ENCODE measurements at places on chromosomes 7 and 10.
A peak's percentile ranks its signal among the peaks of the same experiment; 100 is the strongest.

DNA sequence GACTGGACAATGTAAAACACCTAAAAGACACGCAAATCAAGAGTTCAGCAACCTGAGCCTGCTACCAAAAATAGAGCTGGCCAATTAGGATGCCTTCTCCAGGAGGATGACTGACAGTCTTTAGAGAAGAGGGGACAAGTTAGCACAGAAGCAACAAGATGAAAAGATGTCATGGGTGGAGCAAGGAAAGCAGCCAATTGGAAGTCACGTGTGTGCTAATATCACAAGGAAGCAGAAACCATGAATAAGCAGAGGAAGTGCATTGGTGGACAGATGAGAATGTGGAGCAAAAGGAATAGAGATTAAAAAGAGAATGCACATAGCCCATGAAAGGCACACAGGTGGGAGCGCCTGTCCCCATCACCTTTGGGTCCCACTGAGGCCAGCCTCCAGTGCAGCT lies 148.1 kb downstream of the SLC25A13 start:
- no peak for DNase-seq

DNA sequence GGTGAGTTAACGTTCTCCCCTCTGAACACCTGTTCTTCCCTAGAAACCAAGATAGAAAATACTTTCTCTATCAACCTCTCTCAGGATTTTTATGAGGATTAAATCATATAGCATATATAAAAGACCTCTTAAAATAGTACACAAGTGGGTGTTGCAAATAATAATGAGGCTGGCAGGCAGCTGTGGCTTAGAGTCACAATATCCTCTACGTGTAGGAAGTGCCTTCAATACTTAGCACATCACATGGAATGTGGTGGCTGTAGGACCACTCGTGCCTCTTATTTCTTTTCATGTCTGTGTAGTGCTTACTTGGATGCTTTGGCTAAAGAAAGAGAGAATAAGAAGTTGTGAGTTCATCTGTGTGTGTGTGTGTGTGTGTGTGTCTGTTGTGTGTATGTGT lies 96.3 kb downstream of the PRLHR start:
- DNase-seq, result no peak

GRCh38 chr10:88346144-88346977 lies 236.8 kb downstream of the RNLS start:
- DNase-seq, result no peak

- DNase-seq, result peak; percentile 68
Measured at GRCh38 chr10:120478386-120478785, 21.4 kb downstream of the PLPP4 start.

GRCh38 chr10:117374506-117375359 lies 507 bp downstream of the PDZD8 start:
- no peak for DNase-seq

- DNase-seq, result peak; percentile 37
Measured at GRCh38 chr7:17497136-17497535, 198.7 kb downstream of the AHR start.

GRCh38 chr10:28470873-28471651 lies 61.9 kb upstream of the WAC start:
- peak; percentile 45 for DNase-seq

DNA sequence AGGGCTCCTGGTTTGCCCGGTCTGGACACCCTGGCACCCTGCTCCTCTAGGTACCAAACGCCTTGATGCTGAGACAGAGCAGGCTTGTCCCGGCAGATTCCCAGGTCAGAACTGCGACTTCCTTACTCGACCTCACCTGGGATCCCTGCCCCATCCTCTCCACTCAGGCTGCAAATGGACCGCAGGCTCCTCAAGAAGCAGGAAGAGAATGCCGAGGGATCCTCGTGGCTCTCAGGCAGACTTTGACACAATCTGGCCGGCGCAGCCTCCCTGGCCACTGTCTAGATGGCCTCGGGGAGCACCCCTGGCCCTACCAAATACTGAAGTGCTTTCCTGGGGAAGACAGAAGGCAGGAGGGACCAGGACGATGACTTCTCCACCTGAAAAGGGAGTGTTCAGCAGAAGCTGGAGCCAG lies 421 bp upstream of the NODAL start:
- DNase-seq, result no peak

- no peak for DNase-seq
Measured at GRCh38 chr7:1693419-1693990, 23.4 kb downstream of the ELFN1 start.

DNA sequence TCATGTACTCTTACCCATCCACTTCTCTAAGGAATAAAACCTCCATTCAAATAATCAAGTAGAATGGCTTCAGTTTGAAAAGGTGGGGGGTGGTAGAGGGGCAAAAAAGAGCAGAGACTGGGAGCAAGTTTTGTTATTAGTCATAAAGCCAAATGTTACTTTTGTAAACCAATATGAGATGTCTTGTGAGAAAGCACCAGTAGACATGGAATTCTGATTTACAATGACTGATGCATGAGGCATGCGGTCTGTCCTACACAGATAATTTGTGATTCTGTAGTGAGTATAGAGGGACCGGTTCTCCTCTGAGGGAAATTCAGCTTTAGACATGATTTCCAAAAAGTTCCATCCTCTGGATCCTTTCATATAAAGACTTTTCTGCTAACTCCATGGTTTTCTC lies 12.9 kb upstream of the ABCA13 start:
- DNase-seq, result peak; percentile 53

GRCh38 chr10:71128311-71128980 lies 83.9 kb upstream of the UNC5B start:
- no peak for DNase-seq

DNA sequence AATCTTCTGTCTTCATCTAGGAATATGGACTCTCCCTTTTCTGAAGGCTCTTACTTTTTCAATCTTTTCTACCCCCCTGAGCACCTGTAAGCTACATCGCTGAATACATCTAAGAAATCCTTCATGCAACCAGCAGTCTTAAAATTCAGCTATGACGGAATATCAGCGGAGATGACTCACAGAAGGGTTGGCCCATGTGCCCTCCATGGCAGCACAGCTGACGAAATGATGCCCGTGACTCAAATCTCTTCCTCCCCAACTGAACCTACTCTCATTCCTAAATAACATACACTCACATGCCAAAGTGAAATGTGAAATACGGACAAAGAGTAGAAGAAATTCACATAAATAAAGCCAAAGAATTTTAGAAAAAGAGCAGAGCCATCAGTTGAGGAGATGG lies 30.3 kb upstream of the NCAPG2 start:
- DNase-seq, result no peak

- DNase-seq, result no peak
Measured at GRCh38 chr10:83543691-83544462, 595.4 kb upstream of the GHITM start.

- peak; percentile 81 for DNase-seq
Measured at GRCh38 chr10:77301305-77301730, 336.3 kb downstream of the KCNMA1 start.

- DNase-seq, result no peak
Measured at GRCh38 chr10:120421250-120421649, 35.8 kb upstream of the PLPP4 start.

GRCh38 chr7:90728568-90728967 lies 132.4 kb downstream of the CDK14 start:
- DNase-seq, result no peak

DNA sequence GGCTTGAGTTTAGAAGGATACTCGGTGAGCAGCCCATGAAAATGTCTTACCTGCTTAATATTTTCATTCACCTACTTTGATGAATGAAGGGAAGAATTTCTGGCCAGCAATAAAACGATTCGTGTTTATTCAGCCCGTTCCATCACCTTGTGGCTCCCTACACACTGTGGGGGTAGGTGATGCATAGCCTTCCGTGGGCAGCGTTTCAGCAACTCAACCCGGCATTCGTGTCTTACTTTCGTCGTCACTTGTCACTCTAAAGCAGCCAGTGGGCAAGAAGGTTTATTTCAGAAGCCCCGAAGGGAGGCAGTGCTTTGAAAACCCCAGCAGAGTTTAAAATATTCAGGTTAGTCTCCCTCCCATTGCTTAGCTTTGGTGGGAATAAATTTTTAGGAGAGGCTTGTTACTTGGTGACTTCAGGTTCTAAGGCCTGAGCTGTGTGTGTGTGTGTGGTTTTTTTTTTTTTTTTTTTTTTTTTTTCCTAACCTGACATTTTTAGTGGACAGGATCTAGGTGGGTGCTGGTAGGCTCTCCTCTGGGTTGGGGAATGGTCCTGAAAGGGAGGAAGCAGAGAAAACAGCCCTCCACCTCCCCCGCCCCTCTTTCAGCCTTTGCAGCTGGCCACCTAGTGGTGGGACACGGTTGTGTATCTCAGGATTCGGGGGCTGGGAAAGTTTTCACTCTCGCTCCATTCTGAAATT lies 1.8 kb downstream of the GRK5 start:
- DNase-seq, result peak; percentile 61

DNA sequence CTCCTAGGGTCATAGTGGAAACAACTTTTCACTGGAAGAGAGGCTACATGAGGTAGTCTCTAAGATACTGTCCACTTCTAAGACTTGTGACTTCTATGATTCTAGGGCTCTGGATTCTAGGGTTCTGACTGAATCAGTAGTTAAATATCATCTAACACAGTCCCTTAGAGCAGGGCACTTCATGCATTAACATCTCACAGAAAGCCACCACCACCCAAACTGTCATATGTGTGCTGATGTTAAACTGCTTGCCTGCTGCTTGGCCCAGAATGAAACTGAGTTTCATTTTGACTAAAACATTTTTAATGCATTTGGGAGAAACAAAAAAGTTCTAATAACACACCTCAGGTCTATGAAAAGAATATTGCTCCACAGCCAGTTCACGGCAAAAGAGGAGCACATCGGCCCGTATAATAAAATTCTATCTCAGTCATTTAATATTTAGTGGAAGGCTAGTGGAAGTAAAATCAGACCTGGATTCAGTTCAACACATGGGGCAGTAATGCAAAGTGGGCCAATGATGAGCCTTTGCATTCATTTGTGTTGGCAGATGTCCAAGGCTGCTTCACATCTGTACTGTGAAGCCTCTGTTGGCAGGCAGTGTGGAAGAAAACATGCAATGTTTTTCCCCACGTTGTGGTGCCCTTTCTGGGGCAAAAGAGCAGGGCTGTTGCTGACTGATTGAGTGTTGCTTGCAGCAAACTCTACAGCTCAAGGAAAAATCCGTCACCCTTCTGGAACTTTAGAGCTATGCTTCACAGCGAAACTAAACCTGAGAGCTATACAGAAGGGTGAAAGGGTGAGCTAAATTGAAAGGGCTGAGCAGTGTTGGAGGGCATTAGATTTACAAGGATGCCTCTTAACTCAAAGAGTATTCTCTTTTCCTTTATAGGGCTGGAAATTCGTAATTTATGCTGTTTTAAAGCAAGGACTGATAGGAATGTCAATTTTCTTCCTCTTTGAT lies 33.5 kb upstream of the AUTS2 start:
- peak; percentile 72 for DNase-seq

- DNase-seq, result no peak
Measured at GRCh38 chr10:116316503-116316902, 7.7 kb upstream of the CCDC172 start.

DNA sequence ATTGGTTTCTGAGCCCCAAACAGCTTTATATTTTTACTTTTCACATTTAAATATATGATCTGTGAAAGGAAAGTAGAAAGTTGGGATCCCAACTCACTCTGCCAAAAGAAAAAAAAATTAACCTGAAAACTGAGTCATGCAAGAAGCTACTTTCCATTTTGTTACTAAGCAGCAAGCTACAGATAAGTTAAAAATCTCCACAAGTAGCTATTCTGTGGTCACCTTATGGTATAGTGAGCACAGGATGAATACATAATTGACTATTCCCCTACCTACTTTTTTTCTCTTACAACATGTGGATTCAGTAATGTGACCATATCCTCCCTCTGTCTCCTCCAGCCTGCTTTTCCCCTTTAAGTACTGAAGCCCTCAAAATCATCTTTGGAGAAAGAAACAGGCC lies 30.3 kb upstream of the CREB3L2 start:
- DNase-seq, result no peak

DNA sequence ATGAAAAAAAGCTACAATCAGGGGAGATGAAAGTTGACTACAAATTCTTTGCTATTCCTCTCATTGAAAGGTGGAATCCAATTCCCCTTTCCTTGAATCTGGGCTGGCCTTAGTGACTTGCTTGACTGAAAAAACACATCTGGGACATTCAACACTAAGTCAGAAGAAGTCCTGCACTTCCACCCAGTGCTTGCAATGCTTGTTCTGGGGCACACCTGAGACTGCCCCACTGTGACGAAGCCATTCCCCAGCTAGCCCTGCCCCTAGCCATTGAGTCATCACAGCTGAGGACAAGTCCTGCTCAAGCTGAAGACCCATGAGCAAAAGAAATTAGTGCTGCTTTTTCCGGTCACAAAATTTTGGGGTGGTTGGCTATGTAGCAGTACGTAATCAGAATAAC lies 19.2 kb upstream of the GRID1 start:
- DNase-seq, result no peak

DNA sequence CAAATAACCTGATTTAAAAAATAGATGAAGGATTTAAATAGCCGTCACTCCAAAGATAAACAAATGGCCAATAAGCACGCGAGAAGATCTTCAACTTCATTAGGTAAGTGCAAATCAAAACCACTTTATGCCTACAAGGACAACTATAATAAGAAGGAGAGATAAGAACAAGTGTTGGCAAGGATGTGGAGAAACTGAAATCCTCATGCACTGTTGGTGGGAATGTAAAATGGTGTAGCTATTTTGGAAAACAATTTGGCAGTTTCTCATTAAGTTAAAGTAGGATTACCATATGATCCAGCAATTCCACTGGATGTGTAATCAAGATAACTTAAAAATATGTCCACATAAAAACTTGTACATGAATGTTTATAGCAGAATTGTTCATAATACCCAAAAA lies 64.1 kb downstream of the CXCL12 start:
- no peak for DNase-seq

DNA sequence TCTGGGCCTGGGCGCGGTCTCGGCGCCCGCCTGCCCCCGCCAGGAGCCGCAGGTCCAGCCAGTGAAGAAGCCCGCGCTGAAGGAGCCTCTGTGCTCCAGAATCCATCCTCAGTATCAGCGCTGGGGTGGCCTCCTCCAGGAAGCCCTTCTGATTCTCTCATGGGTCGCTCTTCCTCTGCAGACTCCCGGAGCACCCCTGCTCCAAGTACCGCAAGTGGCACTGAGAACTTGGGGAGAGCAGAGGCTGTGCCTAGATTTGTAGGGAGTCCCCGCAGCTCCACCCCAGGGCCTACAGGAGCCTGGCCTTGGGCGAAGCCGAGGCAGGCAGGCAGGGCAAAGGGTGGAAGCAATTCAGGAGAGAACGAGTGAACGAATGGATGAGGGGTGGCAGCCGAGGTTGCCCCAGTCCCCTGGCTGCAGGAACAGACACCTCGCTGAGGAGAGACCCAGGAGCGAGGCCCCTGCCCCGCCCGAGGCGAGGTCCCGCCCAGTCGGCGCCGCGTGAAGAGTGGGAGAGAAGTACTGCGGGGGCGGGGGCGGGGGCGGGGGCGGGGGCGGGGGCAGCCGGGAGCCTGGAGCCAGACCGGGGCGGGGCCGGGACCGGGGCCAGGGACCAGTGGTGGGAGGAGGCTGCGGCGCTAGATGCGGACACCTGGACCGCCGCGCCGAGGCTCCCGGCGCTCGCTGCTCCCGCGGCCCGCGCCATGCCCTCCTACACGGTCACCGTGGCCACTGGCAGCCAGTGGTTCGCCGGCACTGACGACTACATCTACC lies at the start of gene ALOX5:
ALOX5 (plus strand) TSS at position 641 of the 774 bp plus-strand sequence; CDS start at position 705, 64 bp downstream.
- DNase-seq, result no peak

Measured in fibroblast of skin of right quadriceps (primary cell).